ENCODE measurements at places on chromosomes 16 and 17.

DNA sequence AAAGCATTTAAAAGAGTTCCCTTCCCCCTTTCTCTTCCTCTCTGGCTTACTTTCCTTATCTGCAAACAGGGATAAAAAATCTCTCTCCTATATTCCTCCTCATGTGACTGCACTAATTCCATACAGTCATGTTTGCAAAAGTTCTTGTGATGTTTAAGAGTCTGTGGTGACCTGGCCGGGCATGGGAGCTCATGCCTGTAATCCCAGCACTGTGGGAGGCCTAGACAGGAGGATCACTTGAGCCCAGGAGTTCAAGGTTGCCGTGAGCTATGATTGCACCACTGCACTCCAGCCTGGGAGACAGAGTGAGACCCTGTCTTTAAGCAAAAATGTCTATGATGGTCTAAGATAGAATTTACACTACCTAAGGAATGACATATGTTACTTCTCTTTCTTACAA is 19.6 kb downstream of the NOG start:
- no peak for DNase-seq

- DNase-seq: no peak
Measured at GRCh38 chr17:76405607-76405966, 21.2 kb downstream of the SPHK1 start.

- no peak for DNase-seq
Measured at GRCh38 chr16:9969580-9969979, 212.6 kb downstream of the GRIN2A start.

DNA sequence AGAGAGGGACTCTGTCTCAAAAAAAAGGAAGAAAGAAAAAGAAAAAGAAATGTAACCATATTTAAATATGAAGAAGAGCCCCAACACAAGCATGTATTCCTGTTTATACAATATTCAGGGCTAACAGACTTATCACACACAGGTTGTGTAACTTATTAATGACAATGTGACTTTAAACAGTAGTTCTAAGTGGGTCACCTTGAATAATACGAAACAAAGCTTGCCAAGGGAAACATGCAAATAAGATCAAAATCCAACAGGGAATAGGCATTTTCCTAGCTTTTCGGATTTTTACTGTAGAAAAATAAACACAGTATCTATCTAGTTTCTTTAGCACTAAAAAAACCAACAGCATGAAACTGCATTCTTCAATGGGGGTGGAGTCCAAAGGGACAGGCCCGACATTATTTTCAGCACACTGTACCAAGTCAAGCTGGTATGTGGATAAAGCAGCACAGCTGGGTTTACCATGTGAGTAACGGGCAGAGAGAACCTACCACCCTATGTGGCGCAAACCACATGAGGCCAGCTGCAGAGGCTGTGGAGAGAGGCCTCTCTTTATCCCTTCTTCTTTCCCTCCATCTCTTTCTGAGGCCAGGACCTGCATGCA is 45.3 kb downstream of the TOM1L2 start:
- DNase-seq: no peak

GRCh38 chr16:16075488-16076422 is 126.3 kb downstream of the ABCC1 start:
- DNase-seq: no peak

GRCh38 chr17:45910667-45911066 is 16.3 kb downstream of the MAPT start:
- no peak for DNase-seq

- no peak for DNase-seq
Measured at GRCh38 chr17:51475730-51476129, 215.4 kb downstream of the UTP18 start.

DNA sequence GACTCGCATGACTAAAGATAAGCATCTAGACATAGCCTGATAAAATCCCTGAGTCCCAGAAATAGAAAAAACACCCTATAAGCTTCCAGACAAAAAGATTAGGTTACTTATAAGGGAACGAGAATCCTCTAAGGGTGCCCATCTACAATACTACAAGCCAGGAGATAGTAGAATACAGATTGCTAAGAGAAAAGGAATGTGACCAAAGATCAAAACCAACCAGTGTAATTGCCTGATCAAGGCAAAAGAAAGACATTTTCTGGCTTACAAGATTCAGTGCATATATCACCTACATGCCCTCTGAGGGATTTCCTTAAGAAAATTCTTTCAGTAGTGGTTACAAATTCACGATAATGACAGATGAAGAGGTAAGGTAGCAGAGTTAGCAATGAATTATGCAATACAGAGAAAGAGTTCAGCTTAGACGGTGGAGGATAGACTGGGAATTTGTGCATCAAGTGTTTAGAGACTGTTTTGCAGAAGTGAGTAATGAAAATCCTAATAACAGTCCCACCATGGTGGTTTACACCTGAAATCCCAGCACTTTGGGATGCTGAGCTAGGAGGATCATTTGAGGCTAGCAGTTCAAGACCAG is 35.0 kb downstream of the BCL7C start:
- no peak for DNase-seq

DNA sequence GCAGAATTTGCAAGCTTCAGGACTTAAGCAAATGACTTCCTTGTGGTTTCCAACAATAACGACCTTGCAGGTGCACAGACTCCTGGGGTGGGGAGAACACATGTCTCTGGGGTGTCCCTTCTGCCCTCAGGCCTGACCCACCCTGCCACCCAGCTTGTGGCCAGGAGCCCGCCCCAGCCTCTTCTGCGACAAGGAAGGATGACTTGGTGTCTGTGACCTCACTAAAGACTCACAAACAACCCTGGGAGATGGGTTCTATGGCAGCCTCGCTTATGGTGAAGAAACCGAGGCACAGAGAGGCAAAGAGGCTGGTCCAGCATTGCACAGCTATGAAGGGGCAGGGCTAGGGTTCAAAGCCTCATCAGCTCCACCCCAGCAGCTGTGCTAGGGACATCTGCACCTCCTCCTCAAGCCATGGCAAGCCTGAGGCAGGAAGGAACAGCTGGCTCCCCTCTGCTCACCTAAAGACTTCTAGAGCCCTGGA is 2.6 kb downstream of the ATP2A3 start:
- no peak for DNase-seq

- DNase-seq: no peak
Measured at GRCh38 chr16:4158143-4159093, 42.2 kb upstream of the ADCY9 start.

- no peak for DNase-seq
Measured at GRCh38 chr17:37742116-37742761, 2.6 kb downstream of the HNF1B start.

DNA sequence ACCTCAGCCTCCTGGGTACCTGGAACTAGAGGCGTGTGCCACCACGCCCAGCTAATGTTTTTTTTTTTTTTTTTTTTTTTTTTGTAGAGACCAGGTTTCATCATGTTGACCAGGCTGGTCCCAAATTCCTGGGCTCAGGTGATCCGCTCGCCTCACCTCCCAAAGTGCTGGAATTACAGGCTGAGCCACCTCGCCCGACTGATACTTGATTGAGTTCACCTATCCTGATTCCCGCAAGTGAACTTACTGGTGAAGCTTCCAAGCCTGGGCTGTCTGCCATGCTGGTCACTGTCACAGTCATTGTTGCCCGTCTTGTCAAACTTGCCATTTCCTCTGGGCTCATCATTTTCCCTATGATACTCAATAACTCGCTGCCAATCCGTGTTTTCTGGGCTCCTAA is 71.1 kb upstream of the MTMR4 start:
- DNase-seq: no peak

DNA sequence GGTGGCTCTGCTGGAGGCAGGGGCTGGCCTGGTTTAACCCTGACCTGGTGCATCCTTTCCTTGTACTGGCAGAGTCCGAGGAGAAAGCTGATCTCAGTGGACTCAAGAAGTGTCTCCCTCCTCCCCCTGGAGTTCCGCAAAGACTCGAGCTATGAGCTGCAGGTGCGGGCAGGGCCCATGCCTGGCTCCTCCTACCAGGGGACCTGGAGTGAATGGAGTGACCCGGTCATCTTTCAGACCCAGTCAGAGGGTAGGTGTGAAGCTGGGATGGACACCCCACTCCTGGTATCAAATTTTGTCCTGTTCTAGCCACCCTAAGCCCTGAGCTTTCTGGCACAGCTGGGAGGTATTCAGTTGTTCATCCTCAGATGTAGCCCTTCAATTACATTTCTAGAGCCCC is 42.5 kb downstream of the IL21R start:
- no peak for DNase-seq
